ENCODE measurements at places on chromosomes 13 and 19.

DNA sequence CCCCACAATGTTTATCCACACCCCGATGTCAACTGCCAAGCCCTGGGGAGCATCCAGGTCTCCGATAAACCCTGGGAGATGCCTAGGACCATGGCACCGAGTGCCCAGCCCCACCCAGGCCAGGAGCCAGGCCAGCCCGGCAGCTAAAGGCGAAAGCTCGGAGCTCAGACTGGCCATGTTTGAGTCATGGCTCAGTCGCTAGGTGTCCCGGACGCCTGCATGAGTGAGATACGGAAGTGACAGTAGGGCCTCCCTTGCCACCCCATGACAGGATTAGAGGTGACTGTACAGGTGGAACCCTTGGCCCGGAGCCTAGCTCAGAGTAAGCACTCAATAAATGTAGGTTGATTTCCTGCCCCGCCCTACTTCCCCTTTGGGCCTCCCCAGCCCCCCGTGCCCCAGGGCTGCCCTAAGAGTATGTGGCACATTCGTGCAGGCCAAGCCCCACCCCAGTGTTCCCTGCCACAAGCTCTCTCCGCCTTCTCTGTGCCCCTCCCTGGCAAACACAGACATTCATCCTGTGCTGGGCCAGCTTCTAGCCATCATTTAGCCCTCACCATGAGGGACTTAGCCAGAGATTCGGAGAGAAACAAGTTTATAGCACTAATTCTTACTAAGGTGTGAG is 5.8 kb upstream of the TPM4 start:
- DNase-seq, result peak; percentile 82

- no peak for DNase-seq
Observed at GRCh38 chr19:47075941-47076340, 27.5 kb upstream of the TMEM160 start.

DNA sequence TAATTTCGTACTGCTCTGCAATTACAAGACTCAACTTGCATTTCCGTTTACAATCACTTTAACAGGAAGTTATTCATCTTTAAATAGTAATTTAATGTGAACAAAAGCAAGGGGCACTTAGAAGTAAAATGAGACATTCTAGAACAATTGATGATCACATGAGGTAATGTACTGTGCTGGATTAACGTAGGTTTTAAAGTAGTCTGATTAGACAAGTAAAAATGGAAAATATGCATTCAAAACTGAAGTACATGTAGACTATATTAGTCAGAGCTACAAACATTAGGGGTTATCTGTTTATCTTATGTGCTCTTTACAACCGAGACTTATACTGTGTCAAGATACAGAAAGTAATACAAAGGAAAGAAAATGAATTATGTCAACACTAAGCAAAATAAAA is 1528.0 kb downstream of the SLITRK5 start:
- DNase-seq, result no peak

DNA sequence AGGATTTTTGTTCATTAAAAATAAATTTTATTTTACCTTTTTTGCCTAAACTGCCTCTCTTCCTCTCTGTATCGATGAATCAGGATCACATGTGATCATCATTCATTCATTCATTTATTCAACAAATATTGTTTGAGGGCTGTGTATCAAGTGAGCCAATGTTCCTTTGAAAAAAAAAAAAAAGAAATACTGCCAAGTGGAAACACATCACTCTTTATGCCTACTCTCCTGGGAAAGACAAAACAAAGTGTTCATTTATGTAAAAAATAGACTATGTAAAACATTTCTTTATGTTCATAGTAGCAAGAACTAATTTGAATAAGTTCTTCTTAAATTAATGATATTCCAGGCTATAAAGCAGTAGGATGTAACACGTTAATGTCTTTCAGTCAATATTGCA is 233.1 kb downstream of the POSTN start:
- no peak for DNase-seq

DNA sequence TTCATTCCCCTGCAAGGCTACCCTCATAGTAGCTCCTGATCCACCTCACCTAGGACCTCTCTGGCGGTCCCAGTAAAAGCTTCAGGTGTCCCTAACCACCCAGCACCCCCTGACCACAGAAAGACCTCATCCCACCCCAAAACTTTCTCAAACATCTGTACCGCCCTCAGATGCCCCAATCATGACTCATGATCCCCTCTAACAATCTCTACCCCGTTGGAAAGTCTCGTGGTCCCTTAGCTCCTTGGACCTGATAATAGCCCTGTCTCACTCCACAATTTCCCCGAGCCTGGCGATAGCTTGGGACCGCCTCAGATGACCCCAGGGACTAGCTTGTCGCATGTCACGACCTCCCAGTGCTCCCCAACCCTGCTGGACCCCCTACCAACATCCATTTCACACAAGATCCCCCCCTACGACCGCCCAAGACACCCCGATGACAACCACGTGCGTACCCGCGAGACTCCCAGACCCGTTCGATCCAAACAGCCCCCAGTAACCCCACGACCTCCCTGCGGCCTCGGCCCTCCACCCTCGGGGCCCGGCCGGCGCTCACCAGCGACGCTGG is 450 bp downstream of the NDUFA11 start:
- peak; percentile 46 for DNase-seq

DNA sequence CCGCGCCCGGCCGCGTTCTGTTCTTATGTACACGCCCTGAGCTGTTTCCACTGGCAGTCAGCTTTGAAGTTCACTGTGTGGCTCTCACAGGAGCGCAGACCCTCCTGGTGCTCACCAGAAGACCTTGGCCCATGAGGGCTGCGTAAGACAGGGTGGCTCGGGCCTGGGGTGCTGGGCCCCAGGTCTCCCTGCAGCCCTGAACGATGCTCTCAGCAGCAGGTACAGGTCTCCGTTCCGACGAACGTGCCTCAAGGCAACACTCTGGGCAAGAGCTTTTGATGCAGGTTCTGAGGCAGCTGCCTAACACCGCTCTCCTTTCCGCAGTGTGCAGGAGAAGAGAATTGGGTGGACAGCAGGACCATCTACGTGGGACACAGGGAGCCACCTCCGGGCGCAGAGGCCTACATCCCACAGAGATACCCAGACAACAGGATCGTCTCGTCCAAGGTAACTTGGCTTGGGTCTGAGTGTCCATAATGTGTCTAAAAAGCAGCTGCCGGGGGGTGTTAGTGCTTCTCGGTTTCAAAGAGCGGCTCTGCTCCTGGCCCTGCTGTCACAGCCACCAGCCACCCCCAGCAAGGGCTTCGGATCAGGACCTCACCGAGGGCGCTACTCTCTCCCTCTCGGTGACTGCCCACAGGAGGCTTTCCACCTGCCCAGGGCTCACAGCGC is 95.1 kb downstream of the ATP11A start:
- DNase-seq, result no peak

DNA sequence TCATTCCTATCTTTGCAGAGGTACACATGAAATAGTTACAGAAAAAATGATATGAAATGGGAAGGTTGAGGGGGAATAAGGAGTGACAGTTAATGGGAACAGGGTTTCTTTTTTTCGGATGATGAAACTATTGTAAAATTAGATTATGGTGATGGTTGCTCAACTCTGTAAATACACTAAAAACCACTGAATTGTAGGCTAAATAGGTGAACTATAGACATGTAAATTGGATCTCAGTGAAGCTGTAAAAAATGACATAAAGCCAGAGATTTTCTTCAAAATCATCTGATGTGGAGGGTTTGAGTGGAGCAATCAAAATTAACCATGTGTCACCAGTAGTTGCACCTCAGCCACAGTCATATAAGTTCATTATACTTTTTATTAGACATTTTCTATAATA is 6.6 kb upstream of the FLT3 start:
- DNase-seq, result no peak

DNA sequence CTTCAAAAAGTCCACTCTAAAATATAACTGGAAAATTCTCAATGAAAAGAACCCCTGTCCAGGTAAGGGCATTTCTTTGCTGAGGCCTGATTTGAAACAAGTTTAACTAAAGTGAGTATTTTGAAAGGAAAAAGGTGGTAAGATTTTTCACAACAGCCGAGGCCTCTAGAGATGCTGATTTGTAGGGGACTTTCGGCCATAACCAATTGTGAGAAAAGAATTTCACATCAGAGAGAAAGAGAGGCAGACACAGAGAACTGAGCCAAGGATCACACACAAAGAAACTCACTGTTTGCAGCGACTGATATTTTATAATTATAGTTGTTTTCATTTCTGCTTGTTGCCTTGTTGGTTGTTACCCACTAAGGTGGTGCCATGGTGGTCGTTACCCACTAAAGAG is 24.4 kb downstream of the MBD3L2B start:
- DNase-seq, result no peak

DNA sequence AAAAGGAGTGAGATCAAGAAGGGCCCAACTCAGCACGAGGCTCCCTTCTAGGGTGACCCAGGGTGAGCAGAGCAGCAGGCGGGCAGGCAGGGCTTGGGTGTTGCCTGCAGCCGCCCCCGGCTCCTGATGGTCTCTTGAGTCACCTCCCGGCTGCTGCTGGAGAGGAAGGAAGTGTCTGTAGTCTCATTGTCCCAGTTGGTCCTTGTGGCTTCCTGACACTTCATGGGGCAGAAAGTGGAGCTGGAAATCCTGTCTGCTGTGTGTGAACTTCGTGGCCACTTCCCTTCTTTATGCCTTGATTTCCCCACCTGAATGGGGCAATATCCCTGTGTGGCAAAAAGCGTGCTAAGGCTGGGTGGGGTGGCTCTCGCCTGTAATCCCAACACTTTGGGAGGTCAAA is 2.5 kb downstream of the MAP1S start:
- DNase-seq, result peak; percentile 33

DNA sequence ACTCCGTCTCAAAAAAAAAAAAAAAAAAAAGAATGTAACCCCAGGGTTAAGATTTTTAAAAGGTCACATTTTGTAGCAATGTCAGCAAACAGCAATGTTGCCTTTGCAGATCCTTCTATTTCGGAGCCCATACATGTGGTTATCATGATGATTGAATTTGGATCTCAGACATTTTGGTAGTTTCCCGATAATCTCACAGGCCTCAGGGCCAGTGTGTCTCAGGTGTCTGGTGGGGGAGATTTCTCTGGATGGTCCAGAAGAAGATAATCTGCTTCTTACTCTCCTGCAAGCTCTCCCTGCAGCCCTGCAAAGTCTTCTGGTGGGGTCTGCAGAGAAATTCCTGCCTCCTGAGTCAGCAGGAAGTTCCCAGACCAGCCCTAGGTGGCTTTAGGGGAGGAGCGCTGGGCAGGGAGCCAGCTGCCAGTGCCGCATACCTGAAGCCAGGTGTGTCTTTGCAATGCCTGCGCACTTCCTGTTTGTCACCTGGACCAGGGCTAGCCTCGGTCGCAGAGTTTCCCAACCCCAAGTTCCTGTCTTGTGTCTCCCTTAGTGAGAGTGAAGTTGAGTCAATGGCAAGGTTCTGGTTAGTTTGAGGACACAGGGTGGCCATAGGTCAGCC is 1.4 kb downstream of the SH2D3A start:
- DNase-seq, result no peak

DNA sequence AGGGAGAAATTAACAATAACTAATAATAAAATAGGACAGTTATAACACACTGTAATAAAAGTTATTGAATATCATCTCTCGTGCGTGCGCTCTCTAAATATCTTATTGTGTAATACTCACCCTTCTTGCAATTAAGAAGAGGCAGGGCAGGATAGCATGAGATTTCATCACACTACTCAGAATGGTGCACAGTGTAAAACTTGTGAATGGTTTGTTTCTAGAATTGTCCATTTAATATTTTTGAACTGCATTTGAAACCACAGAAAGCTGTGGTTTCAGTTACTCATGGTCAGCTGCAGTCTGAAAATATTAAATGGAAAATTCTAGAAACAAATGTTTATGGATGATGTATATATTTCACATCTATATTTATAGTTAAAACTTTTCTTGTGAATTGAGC is 161.1 kb downstream of the DCT start:
- DNase-seq, result no peak

GRCh38 chr19:51259348-51260245 is 8.7 kb downstream of the SIGLECL1 start:
- peak; percentile 71 for DNase-seq

- no peak for DNase-seq
Observed at GRCh38 chr19:4081441-4082129, 14.9 kb upstream of the ZBTB7A start.

GRCh38 chr13:66128201-66128600 is 1101.9 kb downstream of the PCDH9 start:
- no peak for DNase-seq

GRCh38 chr19:51036519-51036918 is 1.7 kb upstream of the KLK12 start:
- DNase-seq, result no peak

GRCh38 chr13:76797361-76797760 is 88.8 kb downstream of the KCTD12 start:
- DNase-seq, result no peak

DNA sequence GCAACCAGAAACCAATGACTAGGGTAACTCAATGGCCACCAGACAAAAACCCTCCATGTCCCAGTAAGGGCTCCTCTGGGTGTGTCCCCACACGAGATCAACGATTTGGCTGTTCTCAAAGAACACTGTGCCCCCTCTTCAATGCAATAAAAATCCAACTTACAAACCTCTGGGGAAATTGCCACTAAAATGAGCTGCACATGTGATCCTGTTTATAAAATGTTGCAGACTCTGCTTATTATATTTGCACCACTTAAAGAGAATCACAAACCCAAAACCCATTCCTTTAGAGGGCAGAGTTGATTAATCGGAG is 80.5 kb downstream of the STK24 start:
- no peak for DNase-seq

GRCh38 chr13:93304868-93305613 is 78.4 kb downstream of the GPC6 start:
- DNase-seq, result no peak

DNA sequence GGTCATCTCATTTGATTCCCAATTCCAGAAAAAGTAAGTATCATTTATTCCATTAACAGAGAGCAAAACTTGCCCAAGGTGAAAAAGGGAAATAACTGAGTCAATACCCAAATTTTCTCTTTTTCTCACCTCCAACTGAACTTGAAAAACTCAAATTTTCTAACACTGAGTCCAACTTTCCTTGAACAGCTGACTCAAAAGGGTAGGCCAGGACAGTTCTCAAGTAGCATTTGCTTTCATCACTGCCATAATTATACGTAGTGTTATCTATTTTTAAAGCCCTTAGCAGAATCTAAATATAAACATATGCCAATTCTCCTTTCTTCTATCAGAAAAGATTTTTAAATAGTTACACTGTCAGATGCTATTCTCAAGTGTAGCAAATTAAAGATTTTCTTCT is 3.5 kb downstream of the N4BP2L2 start:
- no peak for DNase-seq

DNA sequence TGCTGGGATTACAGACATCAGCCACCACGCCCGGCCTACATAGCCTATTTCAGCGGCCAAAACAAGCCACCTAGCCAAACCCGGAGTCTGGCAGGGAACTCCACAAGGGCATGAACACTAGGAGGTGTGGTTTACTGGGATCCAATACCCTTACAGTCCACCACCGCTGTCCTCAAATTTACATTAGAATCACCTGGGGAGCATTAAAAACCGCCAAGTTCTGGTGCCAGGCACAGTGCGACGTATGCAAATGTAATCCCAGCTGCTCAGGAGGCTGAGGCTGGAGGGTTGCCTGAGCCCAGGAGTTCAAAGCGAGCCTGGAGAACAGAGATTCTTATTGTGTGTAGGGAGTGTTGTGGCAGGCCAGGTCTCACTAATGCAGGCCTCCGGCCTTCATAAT is 4.2 kb upstream of the AP1M1 start:
- DNase-seq, result no peak

- no peak for DNase-seq
Observed at GRCh38 chr19:30029721-30030510, 87.9 kb downstream of the URI1 start.

GRCh38 chr13:88005188-88005587 is 334.0 kb downstream of the SLITRK5 start:
- DNase-seq, result no peak
